Brain microvascular endothelial cell (primary cell): ENCODE measurements at places on chromosomes 16 and 17.
A peak's percentile ranks its signal among the peaks of the same experiment; 100 is the strongest.

GRCh38 chr17:75403131-75403530 lies 2.3 kb downstream of the GRB2 start:
- no peak for DNase-seq

DNA sequence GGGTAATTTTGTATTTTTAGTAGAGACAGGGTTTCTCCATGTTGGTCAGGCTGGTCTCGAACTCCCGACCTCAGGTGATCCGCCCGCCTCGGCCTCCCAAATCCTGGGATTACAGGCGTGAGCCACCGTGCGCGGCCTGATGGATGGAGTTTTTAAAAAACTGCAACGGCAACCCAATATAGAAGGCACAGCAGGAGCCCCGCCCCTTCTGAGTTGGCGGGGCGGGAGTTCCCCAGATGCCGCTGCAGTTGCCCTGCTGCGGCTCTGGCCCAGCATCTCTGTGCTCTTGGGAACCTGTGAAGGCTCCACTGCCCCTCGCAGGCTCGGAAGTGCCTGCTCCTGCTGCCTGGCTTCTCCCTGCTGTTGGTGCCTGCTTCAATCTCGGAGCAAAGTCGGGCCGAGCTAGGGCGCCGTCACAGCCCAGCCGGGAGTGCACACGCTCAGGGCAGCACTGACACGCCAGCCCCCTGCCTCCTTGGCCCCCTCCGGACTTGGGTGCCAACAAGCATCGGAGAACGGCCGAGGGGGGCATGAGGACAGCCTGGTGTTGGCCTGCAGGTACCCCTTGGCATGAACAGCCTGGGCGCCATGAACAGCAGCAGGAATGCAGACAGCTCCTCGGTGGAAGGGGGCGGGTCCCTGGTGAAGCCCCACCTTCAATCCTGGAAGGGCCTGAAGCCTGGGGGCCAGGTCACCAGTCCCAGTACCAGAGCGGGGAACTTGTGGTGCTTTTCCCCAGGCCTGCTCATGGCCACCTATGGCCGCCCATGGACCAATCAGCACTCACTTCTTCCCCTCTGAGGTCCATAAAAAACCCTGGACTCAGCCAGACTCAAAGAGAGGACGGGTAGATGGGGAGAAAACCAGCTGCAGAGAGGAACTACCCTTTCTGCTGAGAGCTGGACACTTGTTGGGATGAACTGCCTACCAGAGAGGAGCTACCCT lies 2.3 kb upstream of the NT5M start:
- peak; percentile 17 for DNase-seq

DNA sequence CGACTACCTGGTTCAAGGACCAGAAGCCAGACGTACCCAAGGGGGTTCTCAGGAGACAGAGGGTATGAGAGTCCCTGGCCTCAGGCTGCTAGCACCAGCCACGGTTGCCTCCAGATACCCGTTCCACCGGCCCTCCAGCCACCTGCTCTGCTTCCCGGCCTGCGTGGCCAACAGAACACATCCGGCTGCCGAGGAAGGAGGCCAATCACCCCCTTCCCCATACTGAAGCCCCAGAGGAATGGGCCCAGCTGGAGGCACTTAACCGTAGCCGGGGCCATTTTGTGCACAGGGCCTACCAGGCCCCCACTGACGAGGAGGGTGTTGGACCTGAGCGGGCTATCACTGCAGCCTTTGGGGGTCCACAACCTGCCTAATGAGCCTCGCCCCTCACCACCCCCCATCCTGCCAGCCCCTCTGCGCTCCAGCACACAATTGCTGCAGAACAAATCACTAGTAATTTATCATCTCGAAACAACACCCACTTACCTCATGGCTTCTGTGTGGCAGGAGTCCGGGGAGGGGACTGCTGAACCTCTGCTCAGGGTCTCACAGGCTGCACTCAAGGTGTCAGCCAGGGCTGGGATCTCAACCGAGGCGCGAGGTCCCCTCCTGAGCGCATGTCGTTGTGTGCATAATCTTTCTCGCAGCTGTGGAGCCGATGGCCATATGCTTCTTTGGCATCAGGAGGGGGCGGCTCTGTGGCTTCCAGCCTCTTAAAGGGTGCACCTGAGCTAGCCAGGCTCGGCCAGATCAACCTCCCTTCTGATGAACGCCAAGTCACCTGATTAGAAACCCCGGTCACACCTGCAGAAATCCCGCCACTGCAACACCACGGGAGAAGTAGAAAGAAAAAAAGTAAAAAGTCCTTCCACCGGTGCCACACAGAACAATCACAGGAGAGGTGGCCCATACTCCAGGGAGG lies 10.1 kb upstream of the KREMEN2 start:
- DNase-seq, result no peak

- DNase-seq, result peak; percentile 75
These were observed 1.2 kb downstream of the GRB2 start for GRCh38 chr17:75404223-75404730.

- no peak for DNase-seq
These were observed 42.4 kb downstream of the SYT17 start for GRCh38 chr16:19210280-19210924.

DNA sequence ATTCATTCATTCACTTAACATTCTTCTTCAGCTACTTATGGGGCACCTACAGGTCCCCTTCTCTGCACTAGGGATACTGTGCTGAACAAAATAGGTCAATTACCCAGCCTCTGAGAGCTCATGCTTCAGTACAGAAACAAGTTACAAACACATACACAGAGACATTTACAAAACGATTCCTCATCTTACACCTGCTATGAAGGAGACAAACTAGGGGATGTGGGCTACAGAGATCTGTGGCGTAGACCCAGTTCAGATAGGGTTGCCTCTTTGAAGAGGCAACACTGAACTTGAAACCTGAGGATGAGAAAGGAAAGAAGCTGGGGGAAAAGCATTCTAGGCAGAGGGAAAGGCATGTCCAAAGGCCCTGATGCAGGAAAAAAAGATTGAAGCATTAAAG lies 5.2 kb downstream of the IL21R start:
- no peak for DNase-seq

- DNase-seq, result no peak
These were observed 1.2 kb upstream of the AMFR start for GRCh38 chr16:56426585-56426984.

- DNase-seq, result no peak
These were observed 10.7 kb downstream of the HPR start for GRCh38 chr16:72073560-72074230.

DNA sequence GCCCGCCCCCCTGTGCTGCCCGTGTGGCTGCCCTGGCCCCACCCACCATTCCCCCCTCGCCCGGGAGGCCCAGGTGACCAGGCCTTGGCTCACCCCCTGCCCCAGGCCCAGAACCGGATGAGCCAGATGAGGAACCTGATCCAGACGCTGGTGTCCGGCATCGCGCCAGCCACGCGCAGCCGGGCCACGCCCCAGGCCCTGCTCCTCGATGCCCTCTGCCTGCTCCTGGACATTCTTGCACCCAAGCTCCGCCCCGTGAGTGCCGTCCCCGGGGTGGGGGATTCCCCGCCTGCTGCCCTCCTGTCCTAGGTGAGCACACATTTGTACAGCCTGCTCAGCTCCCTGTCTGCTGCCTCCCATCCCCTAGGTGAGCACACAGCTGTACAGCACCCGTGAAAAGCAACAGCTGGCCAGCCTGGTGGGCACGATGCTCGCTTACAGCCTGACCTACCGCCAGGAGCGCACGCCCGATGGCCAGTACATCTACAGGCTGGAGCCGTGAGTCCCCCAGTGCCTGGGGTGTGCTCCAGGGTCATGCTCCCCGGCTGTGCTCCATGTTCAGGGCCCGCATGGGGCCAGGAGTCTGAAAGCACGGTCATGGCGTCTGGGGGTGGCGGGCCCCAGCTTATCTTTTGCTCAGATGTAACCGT lies 4.8 kb downstream of the GNG13 start:
- no peak for DNase-seq

DNA sequence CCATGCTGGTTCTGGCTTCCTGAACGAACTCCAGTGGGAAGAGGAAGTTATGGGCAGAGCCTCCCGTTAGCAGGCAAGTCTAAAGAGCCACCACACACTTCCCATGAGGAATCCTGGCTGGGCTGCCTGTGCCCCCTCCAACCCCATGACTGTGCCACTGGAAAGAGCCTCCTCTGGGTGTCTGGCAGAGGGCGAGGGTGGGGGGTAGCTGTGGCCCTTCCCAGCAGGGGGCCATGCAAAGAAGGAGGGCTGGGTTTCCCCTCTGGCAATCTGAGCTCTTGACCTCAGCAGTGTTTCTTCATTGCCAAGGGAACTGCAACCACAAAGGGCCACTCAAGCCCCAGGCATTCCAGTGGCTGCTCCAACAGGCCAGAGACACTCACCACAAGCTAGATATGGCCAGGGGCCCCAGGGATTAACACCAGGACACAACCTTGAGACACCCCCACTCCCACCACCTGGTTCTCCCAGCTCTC lies 1.7 kb upstream of the RRAD start:
- peak; percentile 95 for DNase-seq

GRCh38 chr17:75827308-75828075 lies 16.7 kb downstream of the UNC13D start:
- peak; percentile 56 for DNase-seq

DNA sequence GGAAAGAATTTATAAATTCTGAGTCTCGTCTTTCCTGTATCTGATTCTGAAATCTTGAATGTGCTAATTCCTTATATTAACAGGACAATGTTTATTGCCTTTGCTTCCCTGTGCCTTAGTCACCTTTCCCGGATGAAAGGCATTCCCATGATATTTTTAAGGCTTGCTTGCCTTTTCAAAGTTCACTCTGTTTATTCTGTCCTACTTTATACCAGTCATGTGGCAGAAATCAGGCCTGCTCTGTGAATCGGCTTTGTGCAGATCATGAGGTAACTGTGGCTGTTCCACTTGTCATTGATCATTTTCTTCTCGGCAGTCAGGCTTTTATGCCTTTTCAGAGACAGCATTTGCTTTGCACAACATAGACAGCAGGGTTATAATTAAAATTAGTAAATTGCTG lies 28.8 kb upstream of the ABCC11 start:
- no peak for DNase-seq

GRCh38 chr17:15649861-15650421 lies 30.4 kb upstream of the FBXW10B start:
- peak; percentile 24 for DNase-seq

- no peak for DNase-seq
These were observed 701 bp downstream of the PDP2 start for GRCh38 chr16:66881014-66881417.

GRCh38 chr17:57881783-57882351 lies 32.0 kb upstream of the MRPS23 start:
- no peak for DNase-seq

GRCh38 chr17:48997103-48997826 lies at the start of gene IGF2BP1:
Gene IGF2BP1 (plus strand): TSS chr17:48997385. CDS start chr17:48997746, 361 bp downstream.
- DNase-seq, result peak; percentile 61

- DNase-seq, result no peak
These were observed 49.5 kb downstream of the ZNF423 start for GRCh38 chr16:49806446-49806845.

DNA sequence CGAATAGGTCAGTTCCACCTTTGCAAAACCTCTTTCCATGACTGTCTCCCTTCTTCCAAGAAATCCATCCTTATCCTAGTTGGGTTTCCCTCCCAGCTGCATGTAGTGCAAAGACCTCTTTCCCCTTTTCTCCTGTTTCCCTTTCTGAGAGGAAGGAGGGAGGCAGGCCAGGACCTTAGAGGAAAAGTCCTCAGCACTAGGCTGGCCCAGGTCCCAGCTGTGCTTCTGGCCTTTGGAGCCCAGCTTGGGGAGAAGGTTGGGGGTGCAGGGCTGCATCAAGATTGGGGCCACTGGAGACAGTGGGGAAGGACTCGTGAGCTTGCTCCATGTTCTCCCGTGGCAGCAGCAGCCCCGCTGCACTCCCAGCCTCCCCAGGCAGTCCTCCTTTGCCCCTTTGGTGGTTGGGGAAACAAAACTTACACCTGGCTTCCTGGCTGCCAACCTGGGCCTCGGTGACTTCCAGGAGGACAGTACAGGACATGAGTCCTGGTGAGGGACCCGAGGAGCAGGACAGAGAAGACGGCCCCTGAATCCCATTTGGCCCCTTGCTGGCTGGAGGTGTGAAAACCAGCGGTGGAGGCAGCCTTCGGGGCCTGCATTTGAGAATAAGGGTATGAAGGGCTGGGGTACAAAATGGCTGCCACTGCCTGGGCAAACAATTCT lies 481 bp downstream of the HEXIM2 start:
- DNase-seq, result no peak

DNA sequence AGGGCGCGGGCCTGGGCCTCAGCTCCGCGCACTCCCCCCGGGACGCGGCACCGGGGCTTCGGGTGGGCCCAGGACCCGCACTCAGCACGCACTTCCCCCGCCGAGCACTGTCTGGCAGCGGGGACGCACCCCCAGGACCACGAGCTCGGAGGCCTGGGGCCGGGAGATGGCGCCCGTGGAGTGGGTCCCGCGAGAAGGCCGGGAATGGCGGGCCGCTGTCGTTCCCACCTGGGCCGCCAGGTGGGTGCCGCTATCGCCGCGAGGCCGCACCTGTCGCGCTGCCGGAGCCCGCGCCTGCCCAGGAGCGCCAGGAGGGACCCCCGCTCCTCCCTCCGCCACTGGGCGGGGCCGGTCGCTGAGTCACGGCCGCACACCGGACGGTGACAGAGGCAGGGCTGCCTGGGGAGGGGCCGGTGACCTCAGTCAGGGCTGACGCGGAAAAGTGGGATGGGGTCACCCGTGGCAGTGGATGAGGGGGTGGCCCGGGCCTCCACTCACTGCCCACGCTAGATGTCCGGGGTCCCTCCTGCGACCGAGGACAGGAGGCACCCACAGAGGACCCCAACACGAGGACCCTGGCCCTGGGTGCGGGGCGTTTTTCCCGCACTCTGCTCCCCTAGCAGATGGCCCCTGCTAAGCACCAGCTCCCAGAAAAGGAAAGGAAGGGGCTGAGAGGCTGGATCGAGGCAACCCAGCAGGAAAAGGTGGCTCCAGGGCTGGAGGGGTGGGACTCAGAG lies 6.9 kb upstream of the ACTG1 start:
- DNase-seq, result no peak

DNA sequence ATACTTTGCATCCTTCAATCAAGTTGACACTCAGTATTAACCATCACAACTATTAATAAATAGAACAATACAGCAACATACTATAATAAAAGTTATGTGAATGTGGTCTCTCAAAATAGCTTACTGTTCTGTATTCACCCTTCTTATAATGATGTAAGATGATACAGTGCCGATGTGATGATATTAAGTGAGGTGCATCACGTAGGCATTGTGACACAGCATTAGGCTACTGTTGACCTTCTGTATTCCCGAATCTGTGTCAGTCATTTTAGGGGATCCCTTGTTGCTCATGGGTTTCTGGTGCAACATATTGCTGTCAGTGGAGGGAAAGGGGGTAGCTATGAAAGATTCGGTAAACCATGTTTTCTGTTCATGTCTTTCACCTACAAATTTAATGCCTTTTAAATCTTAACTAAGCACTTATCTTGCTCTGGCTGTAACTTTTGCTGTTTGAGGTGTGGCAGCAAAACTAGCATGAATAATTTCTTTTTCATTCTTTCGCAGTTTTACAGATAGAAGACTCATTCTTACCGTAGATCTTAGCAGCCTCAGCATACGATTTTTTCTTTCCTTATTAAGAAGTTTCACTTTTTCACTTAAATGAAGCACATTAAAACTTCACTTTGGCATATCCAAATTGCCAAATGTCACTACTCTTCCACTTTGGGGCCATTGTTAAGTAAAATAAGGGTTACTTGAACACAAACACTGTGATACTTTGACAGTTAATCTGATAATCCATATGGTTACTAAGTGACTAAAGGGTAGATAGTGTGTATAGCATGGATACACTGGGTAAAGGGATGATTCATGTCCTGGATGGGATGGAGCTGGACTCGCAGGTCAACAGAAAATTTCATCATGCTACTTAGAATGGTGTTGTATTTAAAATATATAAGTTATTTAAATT lies 29.6 kb downstream of the NFAT5 start:
- DNase-seq, result peak; percentile 66

- no peak for DNase-seq
These were observed 29.1 kb downstream of the DUSP14 start for GRCh38 chr17:37518826-37519225.
